NCI-H345 (cell line): ENCODE measurements at places on chromosomes 5 and 9.

DNA sequence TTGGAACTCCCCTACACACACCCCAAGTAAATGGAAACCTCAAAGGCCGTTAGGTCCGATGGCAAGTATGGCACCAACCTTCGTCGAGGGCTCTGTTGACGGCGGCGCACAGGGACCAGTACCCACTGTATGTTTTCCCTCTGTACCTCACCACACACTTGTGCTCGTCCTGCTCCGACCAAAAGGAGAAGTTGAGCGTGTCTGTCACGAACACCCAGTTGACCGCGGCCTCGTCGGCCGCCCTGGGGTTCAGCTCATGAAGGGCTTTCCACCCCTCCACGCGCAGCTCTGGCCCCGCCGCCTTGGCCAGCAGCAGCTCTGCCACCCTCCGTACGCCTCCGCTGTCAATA, 24.0 kb downstream of the HNRNPK start:
- peak; percentile 22 for DNase-seq

- DNase-seq: no peak
These were observed 331.1 kb downstream of the TMEM38B start for GRCh38 chr9:106025453-106025852.

DNA sequence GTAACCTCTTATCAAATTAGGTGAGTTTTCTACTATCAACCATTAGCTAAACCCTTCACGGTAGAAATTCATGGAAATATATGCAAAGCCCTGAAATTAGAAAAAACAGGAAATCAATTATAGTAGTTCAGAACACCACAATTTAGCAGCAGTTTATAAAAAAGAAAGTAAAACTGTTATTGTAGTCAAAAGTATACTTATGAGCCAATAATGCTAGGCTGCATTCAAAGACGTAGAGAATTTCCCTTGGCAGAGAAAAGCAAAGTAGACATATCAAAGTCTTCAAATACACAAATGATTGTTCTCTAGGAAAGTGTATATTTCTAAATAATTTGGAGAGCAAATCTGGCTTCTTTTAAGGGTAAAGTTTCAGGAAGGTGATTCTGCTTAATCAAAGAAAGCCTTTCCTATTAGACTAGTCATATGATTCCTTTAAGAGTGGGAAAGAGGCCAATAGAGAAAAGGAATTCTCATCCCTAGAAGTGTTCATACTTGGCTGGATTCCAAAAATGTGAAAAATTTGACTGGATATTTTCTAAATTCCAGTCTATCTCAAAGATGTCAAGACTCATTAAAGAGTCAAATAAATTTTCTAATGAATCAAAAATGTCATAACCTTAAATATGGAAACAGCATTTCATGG, 185.5 kb downstream of the SMC2 start:
- no peak for DNase-seq

- no peak for DNase-seq
These were observed 2111.3 kb downstream of the MAT2B start for GRCh38 chr5:165616490-165617405.

DNA sequence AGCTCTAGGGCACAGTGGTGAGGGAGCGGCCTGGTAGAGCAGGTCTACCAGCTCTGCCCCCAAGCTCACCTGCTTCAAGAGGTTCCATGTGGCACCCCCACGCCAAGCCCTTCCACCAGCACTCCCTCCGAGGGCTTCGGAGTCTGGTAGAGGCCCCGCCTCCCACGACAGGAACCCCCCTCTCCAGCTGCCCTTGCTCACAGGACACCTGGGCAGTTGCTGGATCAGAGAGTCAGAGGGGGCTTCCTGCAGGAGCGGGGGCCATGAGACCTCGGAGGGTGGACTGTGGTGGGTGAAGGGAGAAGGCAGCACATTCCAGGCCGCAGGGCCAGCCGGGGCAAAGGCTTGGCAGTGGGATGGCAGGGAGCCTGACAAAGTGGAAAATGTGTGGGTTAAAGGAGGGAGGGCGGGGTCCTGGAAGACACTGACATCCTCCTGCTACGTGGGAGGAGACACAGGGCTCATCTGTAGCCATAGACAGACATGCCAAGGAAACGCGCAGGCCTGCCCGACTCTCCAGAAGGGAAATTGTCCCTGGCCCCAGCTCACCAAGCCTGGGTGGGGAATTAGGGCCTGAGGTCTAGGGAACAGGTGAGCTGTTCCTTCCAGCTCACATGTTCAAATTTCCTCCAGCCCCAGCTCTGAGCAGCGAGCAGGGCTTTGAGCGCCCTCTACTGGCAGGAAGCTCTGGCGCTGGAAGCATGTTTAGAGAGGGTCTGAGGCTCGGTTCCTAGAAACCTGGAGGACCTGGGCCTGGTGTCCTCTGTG, 74.2 kb downstream of the NTNG2 start:
- DNase-seq: peak; percentile 84

GRCh38 chr9:16540743-16541613, 329.5 kb downstream of the BNC2 start:
- no peak for DNase-seq
